ENCODE measurements at places on chromosomes 6 and 20. TPM values are rescaled to one million over a fixed set of nuclear protein-coding genes. Genes with fewer than 3 reads are reported as not detected.
A peak's percentile ranks its signal among the peaks of the same experiment; 100 is the strongest.

UBE2J1 gene
- 32.8 TPM for total RNA-seq

LY6G5C gene
- total RNA-seq = 0.73 TPM

DNA sequence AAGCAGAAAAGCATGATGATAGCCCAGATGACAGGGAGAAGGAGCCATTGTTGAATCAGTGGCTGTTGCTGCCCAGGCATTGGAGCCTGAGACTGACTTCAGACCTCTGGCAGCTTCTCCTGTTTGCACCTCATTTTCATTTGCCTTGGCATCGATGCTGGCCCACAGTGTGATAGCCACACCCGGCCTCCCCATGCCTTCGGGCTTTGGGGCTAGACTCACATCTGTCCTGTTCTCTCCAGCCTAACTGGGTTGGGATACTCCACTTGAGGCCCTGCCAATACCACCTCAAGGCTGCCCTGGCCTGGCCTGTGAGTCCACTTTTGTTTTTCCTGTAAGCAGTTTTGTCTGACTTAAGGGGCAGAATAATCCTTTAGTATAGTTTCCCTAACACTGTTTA, 140.4 kb downstream of the UST start:
- peaks cover 30% of the 10 kb centered on the region for H3K36me3 ChIP-seq
- no peak overlapping the region for H3K27ac ChIP-seq

ENPP1 gene
- total RNA-seq = 0.27 TPM

- H3K27me3 ChIP-seq = no peaks in the 10 kb centered on the region
- H3K27ac ChIP-seq = no peak overlapping the region
- DNase-seq = no peak
Observed at GRCh38 chr6:162712694-162713093, 14.9 kb downstream of the PRKN start.

- no peaks in the 10 kb centered on the region for H3K4me1 ChIP-seq
- H3K27me3 ChIP-seq = peaks cover 4% of the 10 kb centered on the region
- DNase-seq = no peak
- H3K36me3 ChIP-seq = no peaks in the 10 kb centered on the region
- H3K27ac ChIP-seq = no peak overlapping the region
Observed at GRCh38 chr6:163298079-163298830, 116.3 kb upstream of the QKI start.

DNA sequence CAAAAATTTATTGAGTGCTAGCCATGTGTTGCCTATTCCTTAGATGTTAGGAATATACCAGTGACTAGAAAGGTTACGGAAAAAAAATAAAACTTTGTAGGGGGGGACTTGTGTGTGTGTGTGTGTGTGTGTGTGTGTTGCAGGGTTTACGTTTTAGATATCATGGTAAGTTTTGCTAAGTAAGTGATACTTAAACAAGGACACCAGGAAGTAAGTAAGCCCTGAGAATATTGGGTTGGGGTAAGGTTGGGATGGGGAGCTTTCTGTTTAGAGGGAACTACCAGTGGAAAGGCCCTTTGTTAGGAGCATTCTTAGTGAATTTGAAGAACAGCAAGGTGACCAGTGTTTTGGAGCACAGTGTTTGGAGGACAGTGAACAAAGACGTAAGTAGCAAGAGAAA, 30.3 kb downstream of the NCOA3 start:
- peaks cover 57% of the 10 kb centered on the region for H3K36me3 ChIP-seq
- H3K4me3 ChIP-seq = no peak overlapping the region
- no peak overlapping the region for H3K27ac ChIP-seq
- DNase-seq = no peak
- peaks cover 68% of the 10 kb centered on the region for H3K4me1 ChIP-seq
- H3K27me3 ChIP-seq = no peaks in the 10 kb centered on the region

DNA sequence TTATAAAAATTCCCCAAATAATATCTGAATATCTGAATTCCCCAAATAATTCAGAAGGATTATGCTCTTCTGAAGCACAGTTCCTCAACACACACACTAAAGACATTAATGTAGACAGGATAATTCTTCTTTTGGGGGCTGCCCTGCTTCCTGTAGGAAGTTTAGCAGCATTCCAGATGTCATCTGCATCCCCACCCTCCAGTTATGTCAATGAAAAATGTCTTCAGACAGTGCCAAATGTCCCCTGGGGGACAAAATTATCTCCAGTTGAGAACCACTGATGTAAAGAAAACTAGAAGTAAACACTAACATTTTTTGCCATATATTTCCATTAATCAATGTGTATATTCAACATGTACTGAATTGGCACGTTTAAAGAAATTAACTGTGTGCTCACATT, 25.9 kb upstream of the NAA20 start:
- H3K4me1 ChIP-seq = no peaks in the 10 kb centered on the region
- no peaks in the 10 kb centered on the region for H3K36me3 ChIP-seq
- no peak for DNase-seq
- H3K27ac ChIP-seq = no peak overlapping the region
- H3K27me3 ChIP-seq = peaks cover 3% of the 10 kb centered on the region

DNA sequence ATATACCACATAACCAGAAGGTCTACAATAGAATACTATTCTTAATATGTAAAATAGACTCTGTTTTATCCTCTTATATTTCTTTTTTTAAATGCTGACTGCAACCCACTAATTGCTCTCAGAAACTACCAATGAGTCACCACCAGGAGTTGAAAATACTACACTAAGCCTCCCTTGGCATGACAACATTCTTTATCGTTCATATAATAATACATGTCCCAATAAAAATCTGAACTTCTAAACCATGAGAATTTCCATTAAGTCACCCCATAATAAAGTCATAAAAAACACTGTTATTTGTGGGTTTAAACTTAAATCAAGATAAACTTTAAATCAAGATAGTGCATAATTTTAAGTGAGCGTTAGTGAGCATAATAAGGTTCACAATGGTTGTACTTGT, 4.2 kb downstream of the HACE1 start:
- H3K4me1 ChIP-seq = peaks cover 10% of the 10 kb centered on the region
- no peak overlapping the region for H3K4me3 ChIP-seq
- no peaks in the 10 kb centered on the region for H3K27me3 ChIP-seq
- peaks cover 12% of the 10 kb centered on the region for H3K36me3 ChIP-seq

RIPPLY2 gene
- total RNA-seq = not detected

DNA sequence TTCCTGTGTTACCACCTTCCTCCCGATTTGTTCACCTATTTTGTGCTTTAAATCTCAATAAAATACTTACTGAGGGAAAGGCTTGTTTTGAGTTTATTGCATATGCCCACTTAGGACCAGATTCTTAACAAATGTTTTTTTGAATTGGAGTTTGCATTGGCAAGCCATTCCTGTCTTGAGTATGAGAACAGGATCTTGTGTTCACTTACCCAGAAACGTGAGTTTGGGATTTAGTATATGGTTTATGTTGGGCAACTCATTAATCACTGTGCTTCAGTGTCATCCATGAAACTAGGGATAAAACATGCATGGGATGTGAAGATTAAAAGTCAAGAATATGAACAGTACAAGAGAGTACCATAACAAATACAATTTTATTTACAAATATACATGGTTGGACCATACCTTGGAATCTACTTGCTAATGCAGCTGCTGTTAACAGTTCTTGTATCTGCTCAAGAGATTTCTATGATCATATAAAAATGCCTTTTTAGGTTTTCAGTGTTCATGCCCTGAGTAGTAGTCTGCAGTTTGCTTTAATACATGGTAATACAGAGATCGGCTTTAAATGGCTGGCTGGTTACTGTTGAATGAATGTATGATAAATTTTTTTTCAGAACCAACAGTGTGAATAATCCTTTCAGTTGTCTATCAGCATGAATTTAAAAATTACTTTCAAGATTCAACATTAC, 6.0 kb downstream of the SRSF6 start:
- H3K4me1 ChIP-seq = peaks cover 32% of the 10 kb centered on the region
- no peak overlapping the region for H3K27ac ChIP-seq
- DNase-seq = no peak
- H3K4me3 ChIP-seq = no peak overlapping the region
- peaks cover 82% of the 10 kb centered on the region for H3K36me3 ChIP-seq

OXT gene
- total RNA-seq = not detected

GRCh38 chr6:11128608-11129007, 17.1 kb upstream of the ERVFRD-1 start:
- H3K4me1 ChIP-seq = peaks cover 14% of the 10 kb centered on the region
- DNase-seq = no peak
- H3K4me3 ChIP-seq = no peak overlapping the region
- no peak overlapping the region for H3K27ac ChIP-seq
- peaks cover 10% of the 10 kb centered on the region for H3K36me3 ChIP-seq

IP6K3 gene
- total RNA-seq = not detected

DNA sequence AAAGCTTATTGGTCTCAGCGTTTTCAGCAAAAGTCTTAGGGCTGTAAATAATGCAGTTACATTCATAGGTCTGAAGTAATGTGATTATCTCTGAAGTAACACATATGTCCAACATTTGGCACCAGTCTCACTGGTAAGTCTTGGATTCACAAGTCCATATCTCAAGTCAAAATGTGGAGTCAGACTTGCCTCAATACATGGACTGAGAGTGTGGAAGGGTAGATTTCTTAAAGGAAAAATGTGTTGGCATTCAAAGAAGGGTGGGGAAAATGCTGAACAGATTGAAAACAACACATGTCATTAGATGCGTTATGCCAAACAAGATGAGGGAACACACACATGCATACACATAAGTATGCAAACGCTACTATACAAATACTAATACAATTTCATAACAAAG, 989.0 kb upstream of the MANEA start:
- H3K4me3 ChIP-seq = no peak overlapping the region
- no peaks in the 10 kb centered on the region for H3K4me1 ChIP-seq
- no peak overlapping the region for H3K27ac ChIP-seq
- H3K36me3 ChIP-seq = no peaks in the 10 kb centered on the region
- no peaks in the 10 kb centered on the region for H3K27me3 ChIP-seq

DNA sequence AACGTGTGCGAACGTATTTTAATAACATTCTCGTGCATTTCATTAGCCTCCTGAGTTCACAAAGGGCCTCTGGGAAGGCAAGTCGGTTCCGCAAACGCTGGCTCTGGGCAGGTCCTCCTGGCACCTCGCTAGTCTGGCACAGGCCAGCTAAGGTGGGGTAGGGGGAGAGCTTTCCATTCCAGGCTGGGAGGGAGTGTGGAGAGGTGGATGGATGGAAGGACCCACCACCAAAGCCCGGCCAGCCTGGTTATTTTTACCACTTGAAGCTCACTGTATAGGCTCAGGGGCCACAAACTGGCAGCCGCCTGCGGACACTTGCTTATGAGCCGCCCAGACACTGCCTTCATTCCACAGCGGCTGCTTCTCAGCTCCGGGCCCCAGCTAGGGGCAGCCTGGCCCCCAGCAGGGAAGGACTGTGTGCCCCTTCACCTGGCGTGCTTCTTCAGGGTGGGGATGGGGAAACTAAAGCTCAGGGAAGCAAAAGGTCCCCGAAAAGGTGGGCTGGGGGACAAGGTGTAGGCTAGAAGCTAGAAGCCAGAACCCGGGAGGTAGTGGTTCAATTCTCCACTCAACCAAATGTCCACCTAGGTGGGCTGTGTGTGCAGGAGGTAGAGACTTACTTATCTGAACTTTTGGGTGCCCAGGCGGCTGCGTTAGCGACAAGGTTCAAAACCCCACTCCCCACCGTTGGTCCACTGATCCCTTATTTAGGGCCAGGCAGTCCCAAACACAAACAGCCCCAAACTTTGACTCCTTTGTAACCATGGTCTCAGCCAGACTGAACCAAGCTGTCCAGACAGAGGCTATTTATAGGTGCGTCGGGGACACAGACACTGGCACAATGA, 1.7 kb downstream of the PMEPA1 start:
- H3K27ac ChIP-seq = peak overlapping the region; percentile 92
- peaks cover 80% of the 10 kb centered on the region for H3K4me1 ChIP-seq
- no peaks in the 10 kb centered on the region for H3K27me3 ChIP-seq
- peaks cover 9% of the 10 kb centered on the region for H3K36me3 ChIP-seq
- no peak for DNase-seq
- H3K4me3 ChIP-seq = peak overlapping the region; percentile 99

DNA sequence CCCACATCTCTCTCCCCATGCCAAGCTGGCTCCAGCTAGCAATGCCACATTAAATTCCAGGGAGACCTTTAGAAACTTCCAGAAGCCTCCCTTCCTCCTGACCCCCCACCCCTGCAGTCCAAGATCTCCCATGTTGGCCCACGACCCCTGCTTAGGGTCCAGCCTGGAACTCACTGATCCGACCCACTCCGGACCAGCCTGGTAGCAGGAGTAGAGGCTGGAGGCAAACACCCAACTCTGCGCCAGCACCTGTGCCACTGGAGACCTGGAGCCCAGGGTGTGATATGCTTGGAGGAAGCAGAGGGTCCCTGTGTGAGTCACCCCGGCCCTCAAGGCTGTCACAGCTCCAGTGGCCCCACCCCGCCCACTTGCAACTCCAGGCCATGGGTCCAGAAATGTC, 3.3 kb upstream of the ULBP1 start:
- H3K36me3 ChIP-seq = peaks cover 2% of the 10 kb centered on the region
- H3K4me3 ChIP-seq = no peak overlapping the region
- DNase-seq = no peak
- H3K27me3 ChIP-seq = peaks cover 64% of the 10 kb centered on the region

GRCh38 chr20:11234608-11235007, 560.8 kb upstream of the JAG1 start:
- H3K36me3 ChIP-seq = no peaks in the 10 kb centered on the region
- no peak overlapping the region for H3K27ac ChIP-seq
- DNase-seq = no peak

HLA-DRB5 gene
- total RNA-seq = 196 TPM

ACAT2 gene
- total RNA-seq = 87.9 TPM

- H3K4me3 ChIP-seq = peak overlapping the region; percentile 90
- H3K27ac ChIP-seq = peak overlapping the region; percentile 89
- H3K36me3 ChIP-seq = peaks cover 13% of the 10 kb centered on the region
- peaks cover 47% of the 10 kb centered on the region for H3K4me1 ChIP-seq
- DNase-seq = no peak
Observed at GRCh38 chr6:41942067-41942851, 651 bp upstream of the CCND3 start.

GRCh38 chr6:15966000-15966520, 162.8 kb upstream of the MYLIP start:
- H3K4me1 ChIP-seq = no peaks in the 10 kb centered on the region
- no peak overlapping the region for H3K27ac ChIP-seq
- no peaks in the 10 kb centered on the region for H3K27me3 ChIP-seq
- H3K36me3 ChIP-seq = no peaks in the 10 kb centered on the region
- no peak for DNase-seq

DAAM2 gene
- not detected for total RNA-seq

DNA sequence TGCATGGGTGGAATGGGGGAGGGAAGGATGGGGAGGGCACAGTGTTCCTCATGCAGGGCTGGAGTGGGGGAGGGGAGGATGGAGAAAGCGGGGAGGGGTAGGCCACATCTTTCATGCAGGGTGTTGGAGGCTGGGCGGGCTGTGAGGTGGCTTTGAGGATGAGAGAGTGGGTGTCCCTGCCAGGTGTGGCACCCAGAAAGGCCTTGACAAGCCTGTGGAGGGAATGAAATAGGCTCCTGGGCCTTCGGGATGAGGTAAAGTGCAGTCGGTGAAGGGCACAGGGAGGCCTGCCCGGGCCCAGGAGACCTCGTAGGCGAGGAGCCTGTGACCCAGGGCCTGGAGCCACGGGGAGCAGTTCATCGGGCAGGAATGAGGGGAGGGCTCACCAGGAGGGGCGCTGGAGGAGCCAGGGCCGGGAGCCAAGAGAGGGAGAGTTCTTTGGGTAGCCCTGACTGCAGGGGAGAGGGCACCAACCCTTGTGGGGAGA, 7.6 kb downstream of the CEBPB start:
- H3K4me1 ChIP-seq = peaks cover 17% of the 10 kb centered on the region
- peaks cover 18% of the 10 kb centered on the region for H3K36me3 ChIP-seq
- DNase-seq = no peak
- no peak overlapping the region for H3K27ac ChIP-seq
- H3K27me3 ChIP-seq = no peaks in the 10 kb centered on the region

ANKRD66 gene
- total RNA-seq = not detected

GRCh38 chr6:142942805-142943227, 2.2 kb downstream of the HIVEP2 start:
- H3K27me3 ChIP-seq = no peaks in the 10 kb centered on the region
- no peak for DNase-seq
- H3K4me1 ChIP-seq = peaks cover 51% of the 10 kb centered on the region

NKX2-2 gene
- total RNA-seq = not detected
